ENCODE measurements at places on chromosomes 16 and 17.
A peak's percentile ranks its signal among the peaks of the same experiment; 100 is the strongest.

DNA sequence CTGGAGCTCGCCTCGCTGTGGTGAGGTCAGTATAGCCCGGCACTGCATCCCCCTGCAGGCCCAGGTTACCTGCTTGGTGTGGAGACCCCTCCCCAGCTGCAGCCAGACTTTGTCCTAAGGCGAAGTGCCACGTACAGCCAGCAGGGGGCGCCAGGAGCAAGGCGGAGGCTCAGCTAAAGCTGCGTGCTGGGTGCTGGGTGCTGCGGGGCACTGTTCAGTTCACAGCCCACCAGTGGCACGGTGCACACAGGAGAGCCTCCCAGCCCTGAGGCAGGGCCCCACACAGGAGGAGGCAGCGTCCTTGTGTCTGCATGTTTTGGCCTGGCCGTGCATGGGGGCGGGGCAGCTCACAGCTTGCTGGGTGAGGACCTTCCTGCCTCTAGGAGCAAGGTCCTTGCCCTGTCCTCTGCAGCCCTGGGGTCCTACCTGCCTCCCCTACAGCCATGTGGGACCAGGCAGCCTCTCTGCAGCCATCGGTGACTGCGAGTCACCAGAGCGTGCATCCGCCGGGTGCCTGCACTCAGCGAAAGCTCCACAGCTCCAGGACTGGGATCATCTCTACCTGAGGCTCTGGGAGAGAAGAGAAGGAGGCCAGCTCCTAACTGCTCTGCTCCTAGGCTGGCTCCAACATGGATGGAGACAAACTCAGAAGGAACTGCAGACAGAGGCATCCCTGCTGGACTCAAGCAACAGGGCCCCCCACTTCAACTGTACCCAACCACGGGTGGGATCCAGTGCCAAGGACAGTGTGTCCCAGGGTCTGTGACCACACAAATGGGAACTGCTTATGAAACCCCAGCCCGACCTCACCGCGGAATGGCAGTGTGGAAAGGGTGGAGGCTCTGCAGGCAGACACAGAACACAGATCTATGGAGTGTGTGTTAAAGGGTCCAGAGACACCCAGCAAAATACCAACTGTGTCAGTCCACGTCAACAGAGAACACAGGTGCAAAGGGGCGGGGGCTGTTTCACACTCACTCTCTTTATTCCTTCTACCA, 19.0 kb downstream of the SLC7A5 start:
- peak; percentile 59 for DNase-seq

GRCh38 chr16:74372953-74373846, 2.9 kb upstream of the NPIPB15 start:
- no peak for DNase-seq

DNA sequence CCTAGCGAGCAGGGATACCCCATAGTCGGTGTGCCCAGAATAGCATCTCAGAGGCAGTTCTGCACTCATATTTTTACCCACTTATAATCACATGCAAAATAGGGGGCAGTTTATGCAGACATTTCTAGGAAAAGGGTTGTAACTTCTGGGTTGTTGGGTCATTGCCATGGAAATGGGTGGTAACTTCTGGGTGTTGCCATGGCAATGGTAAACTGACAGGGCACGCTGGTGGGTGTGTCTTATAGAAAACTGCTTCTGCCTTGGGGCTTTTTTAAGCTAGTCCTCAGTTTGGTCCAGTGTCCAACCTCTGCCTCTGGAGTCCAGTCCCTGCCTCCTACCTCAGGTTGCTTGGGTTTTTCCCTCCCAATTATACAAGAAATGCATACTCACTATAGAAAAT, 7.4 kb upstream of the SPAG9 start:
- no peak for DNase-seq

GRCh38 chr17:38430316-38430715, 2.1 kb downstream of the ARHGAP23 start:
- no peak for DNase-seq

DNA sequence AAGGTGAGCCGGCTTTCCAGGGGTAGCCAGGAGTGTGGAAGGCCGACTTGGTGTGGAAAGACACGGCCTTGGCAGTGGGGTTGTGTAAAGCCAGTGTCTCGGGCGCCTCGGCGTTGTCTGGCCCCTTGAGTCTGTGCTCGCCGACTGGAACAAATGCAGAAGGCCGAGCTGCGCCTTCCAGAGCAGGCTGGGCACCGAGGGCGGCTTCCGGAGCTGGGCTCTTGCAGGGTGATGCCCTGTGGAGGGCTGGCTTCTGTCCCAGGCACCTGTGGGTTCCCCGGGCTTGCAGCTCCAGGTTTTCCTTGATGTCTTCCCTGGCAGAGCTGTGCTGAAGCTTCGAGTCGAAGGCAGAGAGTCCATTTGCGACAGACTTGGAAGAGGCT, 8.0 kb downstream of the ZNF750 start:
- DNase-seq, result no peak

- DNase-seq, result no peak
These were observed 588.8 kb upstream of the PSMD7 start for GRCh38 chr16:73707863-73708262.

- no peak for DNase-seq
These were observed 6.0 kb upstream of the ARL5C start for GRCh38 chr17:39171933-39172332.

- no peak for DNase-seq
These were observed 110.7 kb upstream of the IRX3 start for GRCh38 chr16:54397190-54397835.

- no peak for DNase-seq
These were observed 11.3 kb downstream of the SSTR2 start for GRCh38 chr17:73175962-73176565.

DNA sequence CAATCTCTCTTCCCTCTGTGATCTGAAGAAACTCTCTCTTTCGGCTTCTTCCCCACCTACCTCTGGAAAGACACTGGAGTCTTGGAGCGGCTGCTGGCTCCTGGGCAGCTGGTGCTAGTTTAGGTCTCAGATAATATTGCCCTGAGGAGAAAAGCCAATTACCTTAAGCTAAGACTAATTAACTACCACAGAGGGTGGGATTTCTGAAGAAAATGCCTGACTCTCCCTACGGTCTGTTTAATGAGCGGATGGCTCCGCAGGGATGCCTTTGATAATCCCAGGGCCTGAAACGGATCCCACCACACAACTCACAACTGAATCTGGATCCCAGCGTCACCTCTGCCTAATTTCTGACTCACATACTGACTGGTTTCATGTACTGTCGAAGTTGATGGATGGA, 127.0 kb upstream of the NLRP1 start:
- DNase-seq, result peak; percentile 9

DNA sequence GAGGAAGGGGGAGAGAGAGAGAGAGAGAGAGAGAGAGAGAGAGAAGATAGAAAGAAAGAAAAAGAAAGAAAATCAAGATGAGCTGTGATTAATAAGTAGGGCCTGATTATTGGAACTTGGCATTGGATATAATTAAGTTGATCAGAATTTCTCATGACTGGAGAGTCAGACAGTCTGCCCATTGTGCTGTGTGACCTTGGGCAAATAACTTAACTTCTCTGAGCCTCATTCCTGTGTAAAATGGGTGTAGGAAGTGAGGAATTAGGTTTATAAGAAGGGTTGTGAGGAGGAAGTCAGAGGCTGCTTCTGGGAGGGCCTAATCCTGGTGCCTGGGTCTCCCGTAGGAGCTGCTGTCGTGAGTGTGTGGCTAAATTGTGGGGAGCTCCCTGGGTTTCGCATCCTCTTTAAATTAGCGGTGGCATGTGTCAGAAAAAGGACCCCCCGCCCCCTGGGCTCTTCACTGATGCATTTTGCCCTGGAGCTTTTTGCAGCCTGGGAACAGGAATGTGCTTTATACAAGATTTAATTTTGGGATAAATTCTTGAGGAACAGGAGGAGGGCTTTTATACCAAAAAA, 76.0 kb downstream of the CMIP start:
- no peak for DNase-seq

DNA sequence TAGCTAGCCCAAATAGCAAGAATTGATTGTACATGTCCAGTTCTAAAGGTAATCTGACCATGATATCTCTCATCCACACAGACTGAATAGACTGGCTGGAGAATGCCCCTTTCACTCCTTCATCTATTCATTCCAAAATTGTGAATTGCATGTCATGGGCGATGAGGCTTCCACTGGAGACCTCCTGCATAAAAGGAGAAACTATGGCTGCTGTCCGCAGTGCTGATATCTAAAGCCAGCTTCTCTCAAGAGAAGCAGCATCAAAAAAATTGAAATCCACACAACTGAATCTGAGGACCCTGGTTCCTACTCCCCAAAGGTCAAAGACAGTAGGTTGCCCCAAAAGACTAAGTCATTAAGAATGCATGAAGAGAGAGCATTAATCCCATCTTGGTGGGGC, 7.9 kb upstream of the SCNN1G start:
- no peak for DNase-seq

GRCh38 chr17:17151962-17152361, 54.2 kb downstream of the PLD6 start:
- no peak for DNase-seq

GRCh38 chr16:81921843-81922584, 89.3 kb downstream of the SDR42E1 start:
- DNase-seq, result no peak

DNA sequence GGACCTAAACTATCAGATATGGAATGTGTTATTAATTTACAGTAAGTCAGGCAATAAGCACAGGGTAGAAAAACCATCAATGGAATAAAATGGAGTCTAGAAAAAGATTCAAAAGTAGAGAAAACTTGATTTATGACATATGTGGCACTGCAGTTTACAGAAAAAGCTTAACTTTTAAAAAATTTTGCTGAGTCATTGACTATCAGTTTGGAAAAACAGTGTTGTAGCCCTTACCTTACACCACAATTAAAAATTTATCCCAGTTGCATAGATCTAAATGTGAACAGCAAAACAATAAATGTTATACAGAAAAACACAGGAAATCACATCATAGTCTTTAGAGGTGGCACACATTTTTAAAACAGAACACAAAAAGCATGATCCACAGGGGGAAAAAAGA, 108.5 kb downstream of the USP22 start:
- no peak for DNase-seq

DNA sequence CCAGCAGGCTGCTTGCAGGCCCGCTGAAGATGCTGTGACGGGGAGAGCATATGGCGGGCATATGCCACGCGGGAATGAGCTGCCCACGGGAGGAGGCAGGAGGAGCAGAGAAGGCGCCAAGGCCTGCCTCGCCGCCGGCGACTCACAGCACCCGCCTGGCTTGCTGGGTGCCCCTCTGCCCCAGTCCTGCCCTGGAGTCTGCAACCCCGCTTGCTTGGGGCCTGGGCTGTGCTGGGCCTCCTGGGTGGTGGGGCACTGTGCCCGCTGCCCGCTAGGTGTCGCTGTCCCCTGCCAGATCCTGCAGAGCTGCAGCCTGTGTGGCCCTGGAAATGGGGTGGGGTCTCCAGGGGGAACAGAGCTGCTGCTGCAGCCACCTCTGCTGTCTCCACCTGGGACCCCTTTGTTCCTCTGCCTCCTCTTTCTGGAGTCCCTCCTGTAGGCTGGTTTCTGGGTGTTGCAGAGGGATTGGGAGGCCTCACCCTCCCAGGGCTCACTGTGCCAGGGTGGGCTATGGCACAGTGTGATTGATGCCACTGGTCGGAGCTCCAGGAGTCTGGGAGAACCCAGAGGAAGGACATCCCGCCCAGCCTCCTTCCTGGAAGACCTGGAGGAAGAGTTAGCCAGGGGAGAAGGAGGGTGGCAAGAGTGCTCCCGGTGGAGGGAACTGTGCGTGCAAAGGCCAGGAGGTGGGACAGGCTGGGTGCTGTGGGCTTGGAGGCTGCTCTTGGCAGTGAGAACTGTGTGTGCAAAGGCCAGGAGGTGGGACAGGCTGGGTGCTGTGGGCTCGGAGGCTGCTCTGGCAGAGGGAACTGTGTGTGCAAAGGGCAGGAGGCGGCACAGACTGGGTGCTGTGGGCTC, 141.0 kb upstream of the CIBAR2 start:
- peak; percentile 28 for DNase-seq

- DNase-seq, result no peak
These were observed 213.4 kb downstream of the CYB561 start for GRCh38 chr17:63232565-63233310.

DNA sequence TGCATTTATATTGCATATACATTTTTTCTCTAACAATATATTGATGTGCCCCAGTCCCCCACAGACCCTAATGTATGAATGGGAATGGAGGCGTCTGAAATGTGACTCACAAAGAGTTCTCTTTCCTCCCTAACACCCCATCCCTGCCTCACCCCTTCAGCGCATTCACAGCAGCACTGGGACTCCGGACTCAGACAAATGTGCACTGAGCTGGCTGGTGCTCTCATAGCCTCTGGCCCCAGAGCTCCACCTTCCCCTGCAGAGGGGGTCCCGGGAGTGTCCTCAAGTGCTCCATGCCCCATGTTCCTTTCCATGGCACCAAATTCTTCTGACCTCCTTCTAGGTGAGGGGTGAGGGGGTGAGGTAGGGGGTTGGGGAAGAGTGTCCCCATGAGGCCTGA, 20.6 kb downstream of the NPTX1 start:
- no peak for DNase-seq

- no peak for DNase-seq
These were observed 144.4 kb downstream of the PCTP start for GRCh38 chr17:55895112-55895759.

DNA sequence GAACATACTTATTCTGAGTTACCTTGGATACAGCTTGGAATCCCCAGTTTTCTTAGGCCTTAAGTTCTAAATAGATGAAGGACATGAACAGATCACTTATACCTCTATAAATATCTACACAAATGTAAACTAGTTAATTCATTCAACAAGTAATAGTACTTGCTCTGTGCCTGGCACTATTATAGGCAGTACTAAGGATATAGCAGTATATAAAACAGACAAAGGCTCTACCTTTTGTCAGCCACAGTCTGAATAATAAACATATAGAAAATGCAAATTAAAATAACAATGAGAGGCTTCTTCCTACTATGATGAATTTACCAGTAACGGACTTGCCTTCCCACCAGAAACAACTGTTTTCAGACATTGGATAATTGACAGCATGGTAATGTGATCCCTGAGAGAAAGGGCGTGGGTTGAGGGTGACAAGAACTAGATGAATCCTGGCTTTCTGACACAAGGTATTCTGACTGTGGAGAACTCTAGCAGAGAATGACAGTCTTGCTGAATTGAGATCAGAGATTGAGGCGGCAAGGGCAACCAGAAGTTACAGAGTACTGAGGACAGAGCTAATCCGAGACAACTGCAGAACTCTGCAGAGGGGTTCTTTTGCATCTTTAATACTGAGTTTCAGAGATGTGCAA, 170.5 kb downstream of the TANC2 start:
- no peak for DNase-seq

- no peak for DNase-seq
These were observed 80.0 kb upstream of the HNF1B start for GRCh38 chr17:37824534-37825485.

GRCh38 chr17:78529251-78529650, 47.9 kb downstream of the DNAH17 start:
- no peak for DNase-seq

GRCh38 chr17:65553009-65553645, 8.3 kb downstream of the AXIN2 start:
- DNase-seq, result no peak

Measured in NCI-H1417 (cell line).